Left ventricle myocardium inferior (tissue), 1 donor: ENCODE measurements at places on chromosomes 6 and 20. TPM values are rescaled to one million over a fixed set of nuclear protein-coding genes. Genes with fewer than 3 reads are reported as not detected.

DNA sequence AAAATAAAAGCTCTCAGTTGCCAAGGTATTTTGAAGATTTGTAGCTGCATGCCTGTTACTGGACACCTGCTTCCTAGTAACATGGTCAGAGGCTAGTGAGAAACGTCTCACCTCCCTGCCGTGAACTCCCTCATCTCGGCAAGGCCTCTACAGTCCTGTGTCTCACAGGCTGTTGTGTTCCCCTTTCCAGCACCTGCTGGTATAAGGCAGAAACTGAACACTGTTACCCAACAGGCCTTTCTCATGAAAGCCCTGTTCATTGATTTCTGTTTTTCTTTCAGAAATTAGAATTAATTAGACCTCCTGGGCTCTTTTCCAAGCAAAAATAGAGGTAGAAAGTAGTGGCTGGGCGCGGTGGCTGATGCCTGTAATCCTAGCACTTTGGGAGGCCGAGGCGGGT is 17.6 kb upstream of the SRSF3 start:
- no peak for DNase-seq

- no peak for DNase-seq
Measured at GRCh38 chr6:13305791-13306190, 22.5 kb downstream of the TBC1D7 start.

GRCh38 chr6:136526196-136526930 is 23.9 kb downstream of the MAP7 start:
- DNase-seq = peak; percentile 22

- no peak for DNase-seq
Measured at GRCh38 chr6:63928613-63929012, 293.0 kb downstream of the PHF3 start.

GRCh38 chr6:27209659-27210269 is 37.7 kb upstream of the PRSS16 start:
- no peak for DNase-seq

GRCh38 chr20:10653599-10654249 is 20.1 kb downstream of the JAG1 start:
- DNase-seq = no peak

- no peak for DNase-seq
Measured at GRCh38 chr6:25462235-25462897, 183.2 kb downstream of the CARMIL1 start.

Gene PRL
- total RNA-seq = not detected
